ENCODE measurements at places on chromosomes 7 and 10. TPM values are rescaled to one million over a fixed set of nuclear protein-coding genes. Genes with fewer than 3 reads are reported as not detected.

DNA sequence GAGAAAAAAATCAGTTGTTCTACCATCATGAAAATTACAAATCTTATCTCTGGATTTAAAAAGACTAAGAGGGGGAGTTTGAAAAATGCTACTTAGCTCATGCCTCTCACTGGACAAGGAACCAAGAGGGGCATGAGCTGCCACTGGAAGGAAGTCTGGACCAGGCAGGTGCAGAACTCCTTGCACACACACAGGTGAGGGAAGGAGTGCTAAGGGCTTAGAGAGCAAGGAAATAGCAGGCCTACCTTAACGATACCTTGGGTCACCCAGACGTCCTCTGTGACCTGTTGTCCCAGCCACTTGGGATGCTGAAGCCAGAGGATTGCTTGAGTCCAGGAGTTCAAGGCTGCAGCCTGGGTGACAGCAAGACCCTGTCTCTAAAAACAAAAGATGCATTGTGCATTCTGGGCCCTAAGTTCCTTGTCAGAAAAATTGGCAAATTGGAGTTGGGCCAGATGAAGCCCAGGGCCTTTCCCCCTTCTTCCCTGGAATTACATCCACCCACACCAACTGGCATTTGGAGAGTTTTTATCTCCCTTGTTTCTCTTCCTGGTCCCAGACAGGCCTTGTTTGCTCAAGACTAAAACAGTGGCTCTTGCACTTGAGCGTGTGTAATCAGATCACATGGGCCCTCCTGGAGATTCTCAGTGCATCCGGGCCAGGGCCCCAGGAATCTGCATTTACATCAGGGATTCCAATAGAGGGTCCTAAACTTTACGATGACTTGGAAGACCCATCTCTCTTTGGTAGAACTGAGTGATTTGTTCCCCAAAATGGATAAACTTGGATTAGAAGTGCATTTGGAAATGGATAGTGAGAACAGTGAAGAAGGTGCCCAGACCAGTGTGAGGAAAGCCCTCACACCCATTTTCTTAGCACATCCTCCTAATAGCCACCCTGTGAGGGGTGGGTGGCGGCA is 3.0 kb downstream of the DDIT4 start:
- peak overlapping the region; percentile 93 for H3K27ac ChIP-seq
- peak overlapping the region; percentile 93 for H3K4me3 ChIP-seq
- H3K27me3 ChIP-seq: no peaks in the 10 kb centered on the region
- H3K4me1 ChIP-seq: no peaks in the 10 kb centered on the region

GRCh38 chr7:140003913-140004382 is 58.8 kb downstream of the PARP12 start:
- H3K27ac ChIP-seq: no peak overlapping the region
- no peaks in the 10 kb centered on the region for H3K4me1 ChIP-seq
- no peaks in the 10 kb centered on the region for H3K36me3 ChIP-seq
- DNase-seq: peak; percentile 64

DNA sequence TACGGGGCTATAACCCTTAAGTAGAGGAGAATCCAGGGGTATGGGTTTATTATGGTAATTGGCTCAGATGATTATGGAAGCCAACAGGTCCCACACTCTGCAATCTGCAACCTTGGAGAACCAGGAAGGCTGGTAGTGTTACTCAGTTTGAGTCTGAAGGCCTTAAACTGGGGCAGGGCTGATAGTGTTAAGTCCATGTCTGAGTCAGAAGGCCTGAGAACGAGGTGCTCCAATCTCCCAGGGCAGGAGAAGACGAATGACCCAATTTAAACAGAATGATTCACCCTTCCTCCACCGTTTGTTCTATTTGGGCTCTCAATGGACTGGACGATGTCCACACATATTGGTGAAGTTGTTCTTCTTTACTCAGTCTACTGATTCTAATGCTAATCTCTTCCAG is 244.5 kb upstream of the PTER start:
- H3K4me1 ChIP-seq: no peaks in the 10 kb centered on the region
- H3K4me3 ChIP-seq: no peak overlapping the region
- no peak overlapping the region for H3K27ac ChIP-seq
- no peaks in the 10 kb centered on the region for H3K27me3 ChIP-seq

- H3K4me1 ChIP-seq: peaks cover 3% of the 10 kb centered on the region
- H3K27me3 ChIP-seq: no peaks in the 10 kb centered on the region
- DNase-seq: no peak
- H3K36me3 ChIP-seq: no peaks in the 10 kb centered on the region
Measured at GRCh38 chr10:95784279-95784913, 28.4 kb downstream of the ENTPD1 start.

DNA sequence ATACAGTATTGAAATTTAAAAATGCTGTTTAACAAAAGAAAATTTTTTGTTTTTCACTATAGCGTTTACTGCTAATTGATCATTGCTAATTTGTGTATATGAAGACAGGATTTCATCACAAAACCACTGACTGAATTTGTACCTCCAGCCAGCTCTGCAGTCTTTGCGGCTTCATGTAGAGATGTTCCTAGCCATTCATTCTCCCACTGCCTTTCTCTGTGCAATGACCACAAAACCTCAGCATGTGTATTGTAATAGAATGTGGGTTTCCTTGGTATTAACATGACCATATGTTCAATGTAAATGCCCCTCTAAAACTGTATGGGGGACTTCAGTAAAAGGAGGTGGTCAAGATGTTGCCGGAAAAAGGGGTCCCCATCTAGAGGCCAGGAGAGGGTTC is 81.1 kb upstream of the STEAP1B start:
- H3K36me3 ChIP-seq: no peaks in the 10 kb centered on the region
- no peaks in the 10 kb centered on the region for H3K4me1 ChIP-seq
- no peak overlapping the region for H3K27ac ChIP-seq
- no peak overlapping the region for H3K4me3 ChIP-seq
- DNase-seq: no peak

- H3K27me3 ChIP-seq: no peaks in the 10 kb centered on the region
- H3K36me3 ChIP-seq: no peaks in the 10 kb centered on the region
- no peak for DNase-seq
- no peak overlapping the region for H3K4me3 ChIP-seq
Measured at GRCh38 chr7:91579837-91580236, 300.7 kb downstream of the MTERF1 start.

DNA sequence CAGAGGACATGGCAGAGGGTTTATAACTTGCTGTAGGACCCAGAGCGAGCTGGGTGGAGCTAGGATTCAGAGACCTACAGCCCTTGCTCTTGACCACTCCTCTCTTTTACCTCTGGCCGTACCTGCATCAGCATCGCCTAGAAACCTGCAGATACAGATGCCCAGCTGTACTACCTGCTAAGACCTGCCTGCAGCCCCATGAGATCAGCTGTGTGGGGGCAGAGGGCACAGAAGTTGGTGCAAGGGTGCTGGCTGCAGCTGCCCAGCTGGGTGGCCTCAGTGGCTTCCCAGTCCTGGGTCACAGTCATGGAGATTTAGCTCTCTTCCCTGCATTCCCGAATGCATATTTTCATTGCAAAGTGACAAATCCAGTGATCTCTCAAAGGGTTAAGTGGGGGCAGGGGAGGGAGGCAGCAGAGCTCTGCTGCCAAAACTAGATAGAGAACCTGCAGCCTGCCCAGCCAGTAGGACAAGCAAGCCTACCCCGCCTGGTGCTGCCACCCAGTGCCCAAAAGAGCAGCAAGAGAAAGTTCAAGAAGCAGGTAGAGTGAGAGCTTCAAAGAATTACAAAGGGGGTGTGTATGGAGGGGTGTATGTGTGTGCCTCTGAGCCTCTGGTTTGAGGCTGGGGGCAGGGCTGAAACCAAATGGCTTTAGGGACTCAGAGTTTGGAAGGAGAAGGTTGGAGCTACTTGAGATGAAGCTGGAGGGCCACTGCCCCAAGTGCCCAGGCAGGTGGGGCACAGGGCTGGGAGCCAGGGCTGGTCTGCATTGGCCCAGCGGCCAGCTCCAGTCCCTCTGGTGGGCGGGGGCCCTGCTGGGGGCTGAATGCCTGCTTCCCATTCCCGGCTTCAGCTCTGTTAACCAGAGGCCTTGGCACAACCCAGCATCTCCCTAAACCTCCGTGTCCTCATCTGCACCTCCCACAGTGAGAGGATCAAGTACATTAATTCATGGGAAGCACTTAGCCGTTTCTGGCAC is 6.9 kb downstream of the FAM241B start:
- H3K4me1 ChIP-seq: no peaks in the 10 kb centered on the region
- H3K27ac ChIP-seq: no peak overlapping the region
- no peak for DNase-seq
- no peak overlapping the region for H3K4me3 ChIP-seq
- no peaks in the 10 kb centered on the region for H3K27me3 ChIP-seq

- H3K27me3 ChIP-seq: no peaks in the 10 kb centered on the region
- no peak overlapping the region for H3K27ac ChIP-seq
- no peak overlapping the region for H3K4me3 ChIP-seq
- no peaks in the 10 kb centered on the region for H3K36me3 ChIP-seq
Measured at GRCh38 chr10:74683067-74683466, 143.3 kb upstream of the KAT6B start.

Gene MRLN
- not detected for total RNA-seq

- H3K27ac ChIP-seq: no peak overlapping the region
- no peaks in the 10 kb centered on the region for H3K4me1 ChIP-seq
- no peaks in the 10 kb centered on the region for H3K36me3 ChIP-seq
Measured at GRCh38 chr7:121313793-121314676, 14.8 kb upstream of the WNT16 start.

Gene CHRM2
- 2.0 TPM for total RNA-seq

Gene MSMB
- total RNA-seq: not detected

Gene EVX1
- total RNA-seq: not detected

GRCh38 chr10:25492680-25493079 is 317.9 kb downstream of the GPR158 start:
- H3K27me3 ChIP-seq: no peaks in the 10 kb centered on the region
- H3K27ac ChIP-seq: no peak overlapping the region
- no peaks in the 10 kb centered on the region for H3K36me3 ChIP-seq
- H3K4me1 ChIP-seq: no peaks in the 10 kb centered on the region
- no peak for DNase-seq

Gene WASHC2C
- 70.6 TPM for total RNA-seq

DNA sequence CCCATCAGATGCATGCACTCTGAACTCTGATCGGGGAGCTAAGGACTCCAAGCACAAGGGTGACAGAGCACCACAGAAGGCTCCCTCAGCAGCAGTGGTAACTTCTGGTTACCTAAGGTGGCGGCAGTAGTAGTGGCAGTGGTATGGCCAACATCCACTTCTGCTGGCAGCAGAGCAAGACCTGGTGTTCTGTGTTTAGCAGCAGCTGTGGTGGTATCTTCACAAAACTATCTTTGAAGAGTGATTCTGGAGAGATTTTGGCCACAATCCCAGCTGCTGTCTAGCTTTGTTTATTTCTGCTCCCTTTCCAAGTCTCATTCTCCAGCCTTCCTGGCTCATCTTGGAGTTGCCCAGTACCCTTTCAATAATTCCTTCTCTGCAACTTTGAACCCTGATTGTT is 102.4 kb upstream of the LRGUK start:
- H3K4me1 ChIP-seq: no peaks in the 10 kb centered on the region
- no peaks in the 10 kb centered on the region for H3K36me3 ChIP-seq
- H3K4me3 ChIP-seq: no peak overlapping the region
- H3K27me3 ChIP-seq: no peaks in the 10 kb centered on the region
- H3K27ac ChIP-seq: no peak overlapping the region
- no peak for DNase-seq

Gene GHRHR
- not detected for total RNA-seq

Gene EEPD1
- 46.3 TPM for total RNA-seq

DNA sequence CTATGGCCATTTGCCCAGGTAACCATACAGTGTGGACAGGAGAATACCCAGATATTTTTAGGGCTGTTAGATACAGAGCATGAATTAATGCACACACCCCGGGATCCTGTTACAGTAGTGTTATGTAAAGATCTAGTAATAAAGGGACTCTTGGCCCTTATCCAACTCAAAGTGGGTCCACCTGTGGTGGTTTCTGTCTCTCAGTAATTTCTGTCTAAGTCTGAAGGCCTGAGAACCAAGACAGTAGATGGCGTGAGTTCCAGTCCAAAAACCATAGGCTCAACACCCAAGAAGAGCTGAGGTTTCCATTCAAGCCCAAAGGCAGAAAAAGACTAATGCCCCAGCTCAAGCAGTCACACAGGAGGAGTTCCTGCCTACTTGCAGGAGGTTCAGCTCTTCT is 277.7 kb downstream of the ZEB1 start:
- no peaks in the 10 kb centered on the region for H3K27me3 ChIP-seq
- no peak overlapping the region for H3K4me3 ChIP-seq
- no peak for DNase-seq
- no peak overlapping the region for H3K27ac ChIP-seq
- H3K36me3 ChIP-seq: no peaks in the 10 kb centered on the region

Gene FAS
- total RNA-seq: 25.9 TPM

GRCh38 chr7:116113310-116113709 is 82.7 kb upstream of the TFEC start:
- H3K27ac ChIP-seq: no peak overlapping the region
- H3K36me3 ChIP-seq: no peaks in the 10 kb centered on the region
- DNase-seq: no peak
- H3K4me1 ChIP-seq: no peaks in the 10 kb centered on the region
- no peaks in the 10 kb centered on the region for H3K27me3 ChIP-seq
- H3K4me3 ChIP-seq: no peak overlapping the region

- H3K4me3 ChIP-seq: no peak overlapping the region
- H3K27ac ChIP-seq: no peak overlapping the region
- H3K36me3 ChIP-seq: no peaks in the 10 kb centered on the region
- DNase-seq: no peak
- H3K4me1 ChIP-seq: no peaks in the 10 kb centered on the region
Measured at GRCh38 chr10:15868006-15868405, 7.7 kb upstream of the MINDY3 start.

Gene CYP2C18
- total RNA-seq: 161 TPM

GRCh38 chr10:1401071-1401965 is 336.0 kb downstream of the ADARB2 start:
- no peak overlapping the region for H3K4me3 ChIP-seq
- H3K27me3 ChIP-seq: no peaks in the 10 kb centered on the region
- no peak for DNase-seq
- H3K4me1 ChIP-seq: no peaks in the 10 kb centered on the region

Measured in Peyer's patch (tissue), 4 donors.